Cerebellar nuclear complex (tissue), 1 donor: ENCODE measurements at places on chromosomes 4 and X.

DNA sequence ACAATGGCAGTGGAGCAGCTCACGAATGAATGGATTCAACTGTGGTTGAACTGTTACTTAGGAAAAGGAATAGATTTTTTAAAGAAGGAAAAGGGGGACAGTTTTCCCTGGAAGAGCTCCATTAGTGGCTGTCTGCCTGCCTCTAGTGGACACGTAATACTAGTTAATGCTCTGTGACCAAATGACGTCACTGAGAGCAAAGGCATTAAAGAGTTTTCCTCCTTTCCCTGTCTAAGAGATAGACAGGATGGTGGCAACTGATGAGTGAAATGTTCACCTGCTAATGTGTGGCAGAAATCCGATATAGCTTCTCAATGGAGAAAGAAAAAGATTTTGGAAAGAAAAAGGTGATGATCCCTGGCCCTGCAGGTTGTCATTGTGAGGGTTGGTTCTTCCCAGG, 52.3 kb upstream of the SCML1 start:
- DNase-seq, result no peak

DNA sequence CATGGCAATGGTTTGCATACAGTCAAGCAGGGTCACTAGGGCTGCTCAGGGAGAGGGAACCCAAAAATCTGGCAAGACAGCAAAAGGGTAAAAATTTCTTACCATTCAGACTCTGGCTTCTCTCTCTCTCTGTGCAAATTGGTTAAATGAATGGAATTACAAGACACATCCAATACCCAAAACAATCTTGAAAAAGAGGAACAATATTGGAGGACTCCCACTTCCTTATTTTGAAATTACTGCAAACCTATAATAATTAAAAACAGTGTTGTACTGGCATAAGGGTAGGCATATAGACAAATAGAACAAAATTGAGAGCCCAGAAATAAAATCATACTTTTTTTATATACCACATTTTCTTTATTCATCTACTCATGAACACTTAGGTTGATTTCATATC, 24.1 kb downstream of the ETDA start:
- DNase-seq, result no peak

DNA sequence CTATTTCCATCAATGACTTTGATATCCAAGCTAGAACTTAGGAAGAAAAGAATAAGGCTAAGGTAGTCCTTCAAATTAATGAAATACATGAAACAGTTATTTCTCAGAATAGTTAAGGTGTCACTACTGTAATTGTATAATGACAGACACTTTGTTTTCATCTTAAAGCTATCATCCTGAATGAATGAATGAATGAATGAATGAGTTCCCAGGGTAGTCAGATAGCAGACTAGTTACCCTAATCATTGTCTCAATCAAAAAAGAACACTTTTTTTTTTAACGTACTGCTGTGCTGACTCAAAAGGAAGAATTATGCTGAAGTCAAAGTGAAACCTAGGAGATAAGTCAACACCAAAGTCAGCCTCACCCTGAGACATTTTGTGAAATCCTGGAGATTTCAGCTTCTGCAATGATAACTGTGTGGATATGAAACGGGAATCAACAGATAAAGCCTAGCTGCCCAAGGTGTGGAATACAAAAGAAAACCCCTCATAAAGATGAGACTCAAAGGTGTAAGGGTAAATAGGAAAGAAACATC, 68.3 kb upstream of the CNKSR2 start:
- no peak for DNase-seq

DNA sequence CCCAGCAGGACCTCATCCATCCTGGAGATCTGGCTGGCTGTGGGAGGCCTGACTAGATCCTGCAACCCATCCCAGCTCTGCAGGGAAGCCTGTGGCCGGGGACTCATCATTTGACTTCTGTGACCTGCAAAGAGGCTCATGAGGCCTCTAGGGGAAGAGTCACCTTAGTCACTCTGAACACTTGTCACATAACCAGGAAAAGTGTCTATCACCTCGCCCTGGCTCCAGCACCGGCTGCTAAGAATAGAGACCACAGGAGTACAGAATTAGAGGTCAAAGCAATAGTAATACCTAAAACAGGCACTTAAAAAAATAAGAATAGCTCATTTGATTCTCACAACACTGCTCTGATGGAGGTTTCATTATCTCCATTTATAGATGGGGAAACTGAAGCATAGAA, 3.8 kb upstream of the NSG1 start:
- no peak for DNase-seq

- DNase-seq, result no peak
Measured at GRCh38 chr4:54155936-54156335, 56.0 kb downstream of the GSX2 start.

DNA sequence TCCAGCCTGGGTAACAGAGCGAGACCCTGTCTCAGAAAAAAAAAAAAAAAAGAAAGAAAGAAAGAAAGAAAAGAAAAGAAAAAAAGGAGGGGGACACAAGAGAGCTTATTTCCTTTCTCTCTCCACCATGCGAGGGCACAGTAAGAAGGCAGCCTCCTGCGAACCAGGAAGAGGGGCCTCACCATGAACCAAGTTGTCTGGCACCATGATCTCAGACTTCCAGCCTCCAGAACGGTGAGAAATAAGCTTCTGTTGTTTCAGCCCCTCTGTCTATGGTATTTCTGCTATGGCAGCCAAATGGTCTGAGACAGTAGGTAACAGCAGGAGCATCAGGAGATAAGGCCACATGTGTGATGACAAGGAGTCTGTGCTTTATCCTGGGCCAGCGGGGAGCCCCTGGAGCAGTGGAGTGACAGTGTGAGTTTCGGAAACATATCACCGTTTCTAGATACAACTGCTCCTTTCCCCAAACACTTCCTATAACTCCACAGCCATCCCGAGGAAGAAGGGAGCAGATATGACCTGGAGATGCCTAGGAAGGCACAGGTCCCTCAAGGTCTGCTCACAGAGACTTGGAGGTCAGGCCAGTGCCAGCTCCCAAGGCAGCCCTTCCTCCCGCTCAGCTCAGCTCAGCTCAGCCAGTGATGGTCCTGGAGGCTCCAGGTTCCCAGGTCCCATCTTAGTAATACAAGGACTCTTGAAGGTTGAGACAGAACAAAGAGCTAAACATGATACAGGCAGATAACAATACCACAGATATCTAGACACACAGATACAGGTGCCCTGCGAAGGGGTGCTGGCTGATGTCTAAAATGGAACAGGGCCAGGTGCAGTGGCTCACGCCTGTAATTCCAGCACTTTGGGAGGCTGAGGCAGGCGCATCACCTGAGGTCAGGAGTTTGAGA, 17.7 kb downstream of the JAKMIP1 start:
- no peak for DNase-seq

GRCh38 chr4:182254026-182254780, 11.0 kb downstream of the TENM3 start:
- DNase-seq, result no peak

- DNase-seq, result no peak
Measured at GRCh38 chrX:124406294-124407014, 60.1 kb downstream of the SH2D1A start.

- DNase-seq, result no peak
Measured at GRCh38 chr4:56731857-56732256, 50.8 kb upstream of the HOPX start.

GRCh38 chrX:109696146-109696740, 36.8 kb downstream of the ACSL4 start:
- DNase-seq, result no peak

DNA sequence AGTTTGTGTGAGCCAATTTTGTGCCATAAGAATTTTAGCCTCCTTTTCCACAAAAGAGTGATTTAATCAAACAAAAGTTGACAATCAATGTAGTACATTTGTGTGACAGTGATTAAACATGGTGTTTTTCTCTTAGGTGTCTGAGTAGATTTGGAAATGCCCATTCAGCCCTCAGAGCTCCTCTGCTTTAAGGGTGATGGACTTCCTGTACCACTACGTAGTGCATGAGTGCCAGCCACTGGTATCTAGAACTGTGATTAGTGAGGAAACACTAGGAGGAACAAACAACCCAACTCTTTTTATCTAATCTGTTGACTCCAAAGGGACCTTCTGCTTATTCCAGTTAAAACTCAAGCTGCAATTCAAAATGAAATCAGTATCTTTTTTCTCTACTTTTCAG, 151.7 kb downstream of the SNCA start:
- no peak for DNase-seq

- no peak for DNase-seq
Measured at GRCh38 chrX:140712413-140713173, 3.0 kb downstream of the LINC00632 start.

GRCh38 chrX:80792205-80792604, 17.5 kb downstream of the BRWD3 start:
- DNase-seq, result no peak

- DNase-seq, result no peak
Measured at GRCh38 chr4:82802911-82803310, 4.3 kb upstream of the SCD5 start.

DNA sequence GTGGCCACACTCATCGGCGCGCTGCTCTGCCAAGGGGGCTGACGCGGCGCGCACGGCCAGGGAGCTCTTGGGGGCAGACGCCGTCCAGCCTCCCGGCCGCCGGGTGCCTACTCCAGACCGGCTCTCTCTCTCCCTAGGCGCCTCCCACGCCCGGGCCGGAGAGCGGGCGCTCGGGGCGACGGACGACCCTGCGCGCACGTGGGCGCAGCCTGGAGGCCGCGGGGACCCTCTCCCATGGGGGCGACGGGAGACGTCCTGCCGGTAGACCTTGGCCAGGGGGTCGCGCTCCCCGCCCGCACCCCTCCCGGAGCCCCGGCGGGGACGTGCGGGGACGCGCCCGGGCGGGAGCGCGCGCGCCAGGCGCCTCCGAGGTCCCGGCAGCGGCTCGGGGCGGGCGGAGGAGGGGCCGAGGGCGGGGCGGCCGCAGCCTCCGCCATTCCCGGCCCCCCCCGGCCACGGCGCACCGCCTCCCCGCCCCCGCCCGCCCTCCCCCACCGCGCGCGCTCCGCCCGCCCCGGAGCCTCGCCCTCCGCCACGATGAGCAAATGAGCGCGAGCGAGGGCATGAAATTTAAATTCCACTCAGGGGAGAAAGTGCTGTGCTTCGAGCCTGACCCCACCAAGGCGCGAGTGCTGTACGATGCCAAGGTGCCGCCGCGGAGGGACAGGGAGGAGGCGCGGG, at the start of gene MSL3:
TSS of gene MSL3 (plus strand) at position 519 of the 681 bp plus-strand sequence. CDS start at position 546, 27 bp downstream.
- no peak for DNase-seq

DNA sequence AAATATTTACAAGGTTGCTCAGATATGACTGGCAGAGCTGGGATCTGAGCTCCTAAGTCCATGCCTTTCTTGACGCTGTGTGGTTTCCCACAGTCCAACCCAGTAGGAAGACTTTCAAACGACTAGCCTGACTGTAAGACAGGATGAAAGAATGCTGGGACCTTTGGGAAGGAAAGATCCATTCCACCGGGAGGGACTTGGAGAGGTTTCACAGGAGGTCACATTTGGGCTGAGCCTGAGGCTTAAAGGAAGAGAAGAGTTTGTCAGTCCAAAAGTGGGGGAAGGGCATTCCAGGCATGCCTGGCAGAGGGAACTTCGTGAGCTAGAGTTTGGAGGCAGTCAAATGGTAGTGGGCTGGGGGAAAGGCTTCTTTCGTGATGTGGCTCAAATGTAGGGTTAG, 1.5 kb downstream of the STARD8 start:
- DNase-seq, result no peak

DNA sequence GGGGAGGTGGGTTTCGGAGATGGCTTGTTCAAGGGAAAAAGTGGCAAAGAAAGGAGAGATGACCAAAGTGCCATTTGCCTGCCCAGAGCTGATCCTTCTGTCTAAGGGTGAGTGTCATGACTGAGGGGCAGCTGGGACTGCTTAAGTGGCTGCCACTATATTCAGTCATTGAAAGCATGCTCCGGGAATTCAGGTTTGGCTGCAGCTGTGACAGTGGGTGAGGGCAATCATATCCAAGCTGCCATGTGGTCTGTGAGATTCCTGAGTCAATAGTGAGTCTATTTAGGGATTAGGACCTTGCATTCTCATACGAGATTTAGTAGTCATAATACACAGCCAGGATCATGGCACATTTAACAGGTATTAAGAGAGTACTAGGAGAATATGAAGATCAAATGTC, 138.8 kb upstream of the BANK1 start:
- DNase-seq, result no peak

DNA sequence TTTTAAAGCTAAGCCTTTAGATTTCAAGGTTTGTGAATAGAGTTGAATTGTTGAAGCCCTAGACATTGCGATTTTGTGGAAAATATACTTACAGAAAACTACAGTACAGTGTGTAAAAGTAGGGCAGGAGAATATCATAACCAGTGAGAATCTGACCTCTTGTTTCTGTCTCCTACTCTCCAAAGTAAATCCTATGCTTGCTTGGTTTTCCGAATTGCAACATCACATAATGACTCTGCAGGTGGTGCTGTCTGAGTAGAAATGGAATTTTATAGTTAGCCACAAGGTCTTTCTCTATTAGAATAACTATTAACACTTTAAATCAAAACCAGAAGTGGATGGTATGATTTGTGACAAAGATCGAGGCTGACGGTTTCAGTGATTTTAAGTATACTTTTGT, 505.6 kb downstream of the RAPGEF2 start:
- DNase-seq, result no peak

DNA sequence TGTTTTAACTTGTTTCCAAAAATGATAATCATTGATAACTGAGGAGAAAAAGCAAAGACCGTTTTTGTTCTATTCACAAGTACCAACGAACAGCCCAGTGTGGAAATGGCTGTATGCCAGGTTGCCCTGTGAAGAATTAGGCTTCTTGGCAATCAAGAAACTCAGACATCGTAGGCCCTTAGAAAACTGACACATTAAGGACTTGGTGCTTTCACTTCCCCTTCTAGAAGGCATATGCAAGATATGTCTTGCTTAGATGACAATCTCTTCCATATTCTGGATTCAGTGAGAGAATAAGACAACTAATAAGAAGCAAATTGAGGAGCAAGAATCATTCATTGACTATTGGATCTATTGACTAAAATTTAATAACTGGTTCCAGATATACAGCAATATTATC, 56.6 kb downstream of the ANAPC10 start:
- DNase-seq, result no peak

DNA sequence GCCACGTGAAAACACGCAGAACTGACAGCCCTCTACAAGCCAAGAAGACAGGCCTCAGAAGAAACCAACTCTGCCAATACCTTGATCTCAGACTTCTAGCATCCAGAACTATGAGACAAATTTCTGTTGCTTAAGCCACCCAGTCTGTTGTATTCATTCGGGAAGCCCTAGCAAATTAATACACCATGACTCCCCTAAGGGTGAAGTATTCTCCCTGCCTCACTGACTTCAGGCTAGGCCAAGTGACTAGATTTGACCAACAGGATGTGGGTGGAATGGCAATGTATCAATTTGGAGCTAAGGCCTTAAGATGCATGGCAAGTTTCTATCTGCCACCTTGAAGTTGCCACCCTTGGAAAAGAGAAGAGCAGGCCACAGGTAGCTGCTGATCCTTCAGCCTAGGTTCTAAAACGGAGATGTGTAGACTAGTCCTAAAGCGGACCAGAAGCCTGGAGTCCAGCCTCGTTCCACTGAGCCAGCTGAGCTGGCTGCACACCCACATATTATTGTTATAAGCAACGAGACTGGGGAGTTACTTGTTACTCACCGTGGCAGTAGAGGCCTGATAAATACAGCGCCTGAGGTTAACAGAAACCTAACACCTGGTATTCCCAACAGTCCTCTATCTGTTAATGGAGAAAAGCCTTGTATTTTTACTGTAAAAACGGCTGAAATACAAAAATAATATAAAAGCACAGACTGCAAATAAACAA, 16.4 kb downstream of the SCARB2 start:
- DNase-seq, result no peak
